ENCODE measurements at places on chromosomes 16 and 17.
A peak's percentile ranks its signal among the peaks of the same experiment; 100 is the strongest.

DNA sequence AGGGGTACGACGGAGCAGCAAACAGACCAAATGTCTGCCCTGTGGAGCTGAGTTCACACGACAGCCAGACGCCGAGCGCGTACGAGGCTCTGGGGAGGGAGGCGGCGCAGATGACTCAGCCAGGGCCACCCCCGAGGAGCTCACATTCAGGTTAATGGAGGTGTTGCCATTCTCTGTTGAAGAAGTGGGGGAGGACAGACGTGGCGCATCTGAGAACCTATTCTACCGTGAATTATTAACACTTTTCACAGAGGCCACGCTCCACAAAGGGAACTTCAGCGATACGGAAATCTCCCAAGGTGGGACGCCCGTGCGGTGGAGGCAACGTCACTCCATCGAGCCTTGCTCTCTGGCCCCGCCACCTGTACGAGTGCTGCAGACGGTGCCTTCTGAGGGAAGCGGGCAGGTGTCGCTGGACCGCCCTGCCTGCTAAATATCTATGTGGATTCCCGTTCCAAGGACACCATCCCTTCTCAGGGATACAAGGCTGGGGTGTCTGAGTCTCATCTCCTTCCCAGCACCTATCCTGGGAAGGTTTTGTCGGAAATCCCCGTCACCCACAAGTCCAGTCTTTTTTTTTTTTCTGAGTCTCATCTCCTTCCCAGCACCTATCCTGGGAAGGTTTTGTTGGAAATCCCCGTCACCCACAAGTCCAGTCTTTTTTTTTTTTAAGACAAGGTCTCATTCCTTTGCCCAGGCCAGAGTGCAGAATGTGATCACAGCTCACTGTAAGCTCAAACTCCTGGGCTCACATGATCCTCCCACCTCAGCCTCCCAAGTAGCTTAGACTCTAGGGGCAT lies 19.0 kb downstream of the ABR start:
- DNase-seq = no peak

GRCh38 chr17:9479964-9480363 lies 95.7 kb downstream of the STX8 start:
- DNase-seq = peak; percentile 53

DNA sequence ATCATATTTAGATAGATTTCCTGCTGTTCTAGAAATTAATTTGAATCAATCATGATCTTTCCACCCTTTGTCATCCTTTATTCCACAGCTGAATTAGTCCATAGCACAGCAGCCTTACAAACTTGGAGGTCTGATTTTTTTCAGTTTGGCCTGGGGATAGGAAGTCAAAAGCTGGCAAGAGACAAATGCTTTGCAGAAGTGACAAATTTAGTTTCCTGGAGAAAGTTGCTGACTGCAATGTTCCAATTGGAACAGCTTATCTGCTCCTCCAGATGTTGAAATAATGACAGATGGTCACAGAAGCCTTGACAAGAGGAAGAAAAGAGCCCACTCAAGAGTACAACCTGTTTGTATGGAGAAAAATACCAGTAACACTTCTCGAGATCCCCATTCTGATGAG lies 1276.1 kb upstream of the CDH8 start:
- no peak for DNase-seq

GRCh38 chr16:76409706-76410105 lies 132.5 kb downstream of the CNTNAP4 start:
- no peak for DNase-seq

GRCh38 chr17:39175695-39176093 lies 9.7 kb upstream of the ARL5C start:
- DNase-seq = no peak

GRCh38 chr16:50878966-50879615 lies 137.2 kb downstream of the CYLD start:
- DNase-seq = no peak

GRCh38 chr17:73156887-73157520 lies 7.8 kb upstream of the SSTR2 start:
- peak; percentile 15 for DNase-seq

DNA sequence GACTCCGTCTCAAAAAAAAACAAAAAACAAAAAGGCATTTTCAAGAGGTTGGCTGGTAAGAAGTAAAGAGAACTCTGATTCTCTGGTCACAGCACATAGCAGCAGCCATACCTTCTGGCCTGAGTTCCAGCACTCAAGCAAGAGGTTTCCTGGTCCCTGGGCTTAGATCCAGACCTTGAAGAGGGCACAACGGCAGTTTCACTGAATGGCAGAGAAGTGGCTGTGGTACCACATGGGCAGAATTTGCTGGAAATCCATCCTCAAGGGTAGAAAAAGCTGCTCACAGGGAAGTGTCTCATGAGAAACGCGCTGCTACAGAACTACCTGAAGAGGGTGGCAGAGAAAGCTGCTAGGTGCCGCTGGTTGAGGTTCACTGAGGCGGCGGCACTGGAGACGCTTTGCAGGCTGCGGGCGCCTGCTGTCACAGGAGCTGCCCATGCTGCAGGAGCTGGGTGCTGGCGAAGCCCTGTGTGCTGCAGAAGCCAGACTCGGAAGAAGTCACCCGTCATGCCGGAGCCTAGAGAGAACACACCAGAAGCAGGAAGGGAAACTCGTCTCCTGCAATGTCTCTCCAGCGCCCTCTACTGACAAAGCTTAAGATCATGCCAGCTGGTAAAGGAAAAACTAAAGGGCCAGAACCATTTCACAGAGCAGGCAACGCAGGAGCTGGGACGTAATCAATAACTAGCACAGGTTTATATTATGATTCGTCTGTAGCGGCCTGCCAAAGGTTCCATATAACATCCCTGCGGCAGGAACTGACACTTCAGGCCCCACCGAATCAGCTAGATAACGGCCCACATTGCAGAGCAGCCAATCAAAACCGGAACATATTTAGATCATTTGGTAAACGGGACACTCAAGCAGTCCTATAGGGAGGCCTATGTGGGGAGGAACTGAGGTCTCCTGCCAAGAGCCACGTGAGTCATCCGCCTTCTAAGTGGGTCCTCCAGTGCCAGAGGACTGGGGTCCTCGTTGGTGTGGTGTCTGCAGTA lies 5.4 kb upstream of the ZNF213 start:
- DNase-seq = peak; percentile 52

DNA sequence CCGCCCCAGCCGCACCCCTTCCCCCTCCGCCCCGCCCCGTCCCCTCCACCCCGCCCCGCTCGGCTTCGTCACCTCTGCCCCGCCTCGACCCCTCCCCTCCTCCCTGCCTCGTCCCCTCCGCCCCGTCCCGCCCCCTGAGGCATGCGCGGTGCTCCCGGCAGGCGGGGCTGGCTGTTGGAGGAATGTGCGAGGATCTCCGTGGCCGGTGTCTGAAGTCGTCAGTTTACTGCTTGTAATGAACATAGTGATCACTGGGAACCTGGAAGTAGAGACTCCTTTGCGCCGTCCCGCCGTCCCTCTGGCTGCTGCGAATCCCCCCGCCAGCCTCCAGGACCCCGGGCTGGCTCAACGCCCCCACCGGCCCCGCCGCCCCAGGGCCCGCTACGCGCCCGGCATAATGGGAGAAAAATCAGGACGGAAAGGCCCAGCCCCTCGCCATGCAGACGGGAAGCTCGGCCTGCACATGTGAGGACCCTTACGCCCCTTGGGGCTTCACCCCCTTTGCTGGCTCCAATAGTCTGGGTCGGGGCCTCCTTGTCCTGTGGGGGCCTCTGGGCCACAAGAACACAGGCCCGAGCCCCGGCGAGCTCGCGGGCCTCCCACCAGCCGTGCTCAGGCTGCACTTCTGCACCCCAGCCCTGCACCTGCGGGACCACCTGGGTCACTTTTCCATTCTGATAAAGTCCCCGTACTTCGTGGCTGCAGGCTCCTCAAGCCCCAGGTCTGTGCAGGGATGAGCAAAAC lies 743.1 kb downstream of the KCNJ18 start:
- DNase-seq = no peak

Data from NCI-H1092 treated with DMSO at 0.1 percent for 48 hours (cell line).